ENCODE measurements at places on chromosomes 11 and 22. TPM values are rescaled to one million over a fixed set of nuclear protein-coding genes. Genes with fewer than 3 reads are reported as not detected.

DNA sequence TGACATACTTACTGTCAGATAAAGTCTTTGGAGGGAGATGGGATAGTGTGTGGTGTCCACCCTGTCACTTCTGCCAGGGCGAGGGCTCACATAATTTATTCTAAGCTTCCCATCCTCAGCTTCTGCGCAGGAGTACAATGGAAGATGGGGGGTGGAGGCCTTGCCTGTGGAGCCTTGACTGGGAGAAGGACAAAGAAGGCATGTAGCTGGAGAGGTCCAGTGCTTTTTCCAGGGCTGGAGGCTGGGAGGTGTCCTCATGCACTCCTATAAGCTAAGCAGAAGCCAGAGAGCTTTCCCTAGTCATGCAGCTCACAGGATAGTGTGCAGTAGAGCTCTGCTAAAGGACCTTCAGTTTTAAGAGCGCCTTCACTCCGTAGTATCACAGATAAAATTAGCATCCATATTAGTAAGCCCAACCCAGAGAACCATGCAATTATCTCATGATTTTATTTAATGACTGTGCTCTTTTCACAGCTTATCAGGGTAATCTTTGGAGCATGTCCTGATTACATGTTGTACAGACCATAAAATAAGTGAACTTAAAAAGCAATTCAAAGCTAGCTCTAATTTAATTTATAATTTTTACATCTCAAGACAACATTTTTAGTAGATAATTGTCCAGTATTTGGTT lies 148.3 kb downstream of the TEAD1 start:
- no peaks in the 10 kb centered on the region for H3K27me3 ChIP-seq
- H3K27ac ChIP-seq = no peak overlapping the region
- no peaks in the 10 kb centered on the region for H3K36me3 ChIP-seq
- no peak for DNase-seq
- H3K4me1 ChIP-seq = no peaks in the 10 kb centered on the region

DNA sequence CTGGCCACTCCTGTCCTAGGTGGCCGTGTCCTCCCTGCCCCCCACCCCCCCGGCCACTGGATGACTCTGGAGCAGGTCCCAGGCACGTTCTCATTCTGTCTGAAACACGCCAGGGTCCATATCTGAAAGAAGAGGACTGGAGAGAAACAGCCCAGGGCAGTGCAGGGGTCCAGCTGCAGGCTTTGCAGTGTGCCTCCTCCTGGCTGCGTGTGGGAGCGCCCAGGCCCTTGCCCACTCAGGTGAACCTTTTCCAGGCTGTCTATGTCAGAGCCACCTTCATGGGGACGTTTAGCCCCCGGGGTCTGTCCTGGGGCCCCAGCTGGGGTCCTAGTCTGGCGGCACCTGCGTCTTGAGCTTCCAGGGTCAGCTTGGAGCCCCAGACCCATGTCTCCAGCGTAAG lies 15.6 kb downstream of the GRAMD4 start:
- no peak overlapping the region for H3K4me3 ChIP-seq
- H3K27ac ChIP-seq = no peak overlapping the region
- no peaks in the 10 kb centered on the region for H3K4me1 ChIP-seq
- DNase-seq = no peak
- H3K36me3 ChIP-seq = peaks cover 7% of the 10 kb centered on the region

GRCh38 chr11:60866911-60867870 lies at the start of gene ZP1:
Gene ZP1, plus strand, starts transcription at chr11:60867542. Its CDS starts 20 bp downstream, at chr11:60867562.
- no peaks in the 10 kb centered on the region for H3K4me1 ChIP-seq
- no peak within 1 kb of the TSS for H3K4me3 ChIP-seq
- no peaks in the 10 kb centered on the region for H3K27me3 ChIP-seq
- H3K27ac ChIP-seq = no peak within 1 kb of the TSS
- no peaks in the 10 kb centered on the region for H3K36me3 ChIP-seq

- H3K27me3 ChIP-seq = no peaks in the 10 kb centered on the region
- H3K4me1 ChIP-seq = no peaks in the 10 kb centered on the region
- H3K36me3 ChIP-seq = no peaks in the 10 kb centered on the region
- H3K4me3 ChIP-seq = no peak within 1 kb of the TSS
- no peak within 1 kb of the TSS for H3K27ac ChIP-seq
Observed at GRCh38 chr11:47257517-47258316, at the start of gene NR1H3. Gene NR1H3, plus strand, starts transcription at chr11:47257996. Its CDS starts 1,221 bp downstream, at chr11:47259217.

DNA sequence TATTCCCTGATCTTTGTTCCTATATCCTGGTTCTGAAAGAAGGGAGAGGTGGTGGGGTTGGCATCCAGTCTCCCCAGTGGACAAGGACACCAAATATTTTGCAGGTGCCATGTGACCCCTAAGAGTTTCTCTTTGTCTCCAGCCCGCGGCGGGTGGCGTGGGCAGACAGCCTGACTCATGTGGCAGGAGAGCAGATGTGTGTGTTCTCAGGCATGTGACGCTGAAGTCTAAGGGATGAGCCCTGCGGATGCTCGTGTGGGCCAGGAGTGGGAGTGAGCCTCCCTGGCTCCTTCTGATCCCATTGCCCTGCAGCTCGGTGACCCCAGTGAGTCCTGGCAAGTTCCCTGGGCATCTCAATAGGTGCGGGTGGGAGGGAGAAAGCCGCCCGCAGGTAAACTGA lies 94.8 kb upstream of the TBCEL start:
- no peak overlapping the region for H3K27ac ChIP-seq
- H3K4me3 ChIP-seq = no peak overlapping the region
- H3K4me1 ChIP-seq = peaks cover 19% of the 10 kb centered on the region

Gene GPR83
- total RNA-seq = not detected

Gene C22orf31
- not detected for total RNA-seq

Data from GM12878 (cell line).